NCI-H2081 treated with DMSO at 0.1 percent for 48 hours (cell line): ENCODE measurements at places on chromosomes 16 and 17.

DNA sequence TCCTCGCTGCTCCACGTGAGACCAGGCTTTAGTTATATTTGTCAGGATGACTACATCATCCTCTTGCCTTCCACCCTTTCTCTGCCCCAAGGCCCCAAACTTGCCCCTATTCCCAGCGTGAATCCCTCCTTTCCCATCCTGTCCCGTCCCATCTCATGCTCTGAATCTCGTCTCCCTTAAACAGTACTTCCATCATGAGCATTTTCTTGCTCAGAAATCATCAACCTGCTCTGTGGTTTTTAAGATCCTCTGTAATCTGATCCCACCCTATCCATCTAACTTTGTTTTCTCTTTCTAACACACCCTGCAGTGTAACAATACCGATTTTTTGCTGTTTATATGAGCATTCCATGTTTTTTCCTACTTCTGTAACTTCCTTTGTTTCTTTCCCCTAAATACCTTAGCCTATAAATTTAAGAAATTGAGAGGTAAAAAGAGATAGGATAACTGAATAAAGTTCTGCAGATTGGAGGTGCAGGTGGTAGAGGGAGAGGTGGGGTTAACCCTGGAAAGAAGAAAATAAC is 39.7 kb downstream of the MRTFB start:
- no peak for DNase-seq

DNA sequence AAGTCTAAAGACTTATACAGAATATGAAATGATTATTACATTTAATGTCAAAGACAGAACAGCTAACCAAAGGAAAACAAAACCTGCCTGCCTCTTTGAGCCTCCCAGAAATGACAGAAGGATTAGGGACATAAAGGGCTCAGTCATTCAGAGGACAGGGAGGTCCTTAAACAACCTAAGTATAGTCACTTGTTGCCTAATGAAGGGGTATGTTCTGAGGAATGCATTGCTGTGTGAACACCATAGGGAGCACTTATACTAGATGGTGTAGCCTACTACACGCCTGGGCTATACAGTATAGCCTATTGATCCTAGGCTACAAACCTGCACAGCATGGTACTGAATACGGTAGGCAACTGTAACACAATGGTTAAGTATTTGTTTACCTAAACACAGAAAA is 106.4 kb downstream of the PARN start:
- DNase-seq = no peak

DNA sequence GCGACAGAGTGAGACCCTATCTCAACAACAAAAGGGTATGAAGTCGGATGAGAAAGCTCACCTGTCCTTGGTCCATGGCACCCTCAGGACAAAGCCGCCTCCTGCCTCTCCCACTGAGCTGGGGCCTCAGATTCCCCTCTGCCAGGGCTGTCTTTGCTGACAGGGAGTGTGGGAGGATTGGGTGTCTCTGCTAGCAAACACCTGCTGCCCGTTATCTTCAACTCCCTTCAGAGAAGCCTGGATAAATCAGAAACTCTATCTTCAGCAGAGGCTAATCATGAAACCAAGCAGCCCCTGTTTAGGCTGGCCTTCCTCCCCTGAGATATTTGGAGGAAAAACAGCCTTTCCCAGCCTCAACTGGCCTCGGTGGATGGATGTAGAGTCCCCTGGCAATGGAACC is 36.3 kb upstream of the CDH1 start:
- DNase-seq = no peak

DNA sequence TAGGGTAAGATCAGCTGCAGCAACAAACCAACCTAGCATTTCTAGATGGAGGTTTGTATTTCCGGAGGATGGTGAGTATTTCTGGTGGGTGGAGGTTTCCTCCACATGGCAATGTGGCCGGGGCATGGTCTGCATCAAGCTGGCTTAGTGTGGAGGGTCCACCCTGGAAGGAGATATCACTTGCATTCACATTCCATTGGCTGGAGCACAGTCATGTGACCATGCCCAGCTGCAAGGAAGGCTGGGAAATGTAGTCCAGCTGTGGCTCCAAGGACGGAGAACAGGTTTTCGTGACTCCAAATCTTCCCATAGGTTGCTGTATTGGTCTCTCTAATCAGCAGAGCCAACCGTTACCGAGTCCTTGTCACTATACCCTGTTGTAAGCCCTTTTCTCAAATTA is 68.7 kb downstream of the RAI1 start:
- no peak for DNase-seq

DNA sequence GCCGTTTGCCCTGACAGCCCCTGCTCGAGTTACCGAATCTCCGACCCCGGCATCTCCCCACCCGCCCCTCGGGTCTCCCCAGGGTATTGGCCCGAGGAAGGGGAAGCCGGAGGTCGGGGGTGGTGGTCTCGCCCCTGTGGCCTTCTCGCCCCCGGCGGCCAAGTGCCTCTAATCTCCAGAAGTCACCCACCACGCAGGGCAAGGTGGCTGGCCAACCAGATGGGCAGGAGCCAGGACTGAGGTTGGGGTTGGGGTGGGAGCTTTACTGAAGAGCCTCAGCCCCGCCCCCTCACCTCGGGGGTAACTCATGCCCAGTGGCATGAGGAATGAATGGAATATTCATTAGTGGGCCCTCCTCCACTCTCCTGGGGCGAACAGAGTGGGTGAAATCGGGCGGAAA is 637 bp downstream of the DHRS11 start:
- no peak for DNase-seq

DNA sequence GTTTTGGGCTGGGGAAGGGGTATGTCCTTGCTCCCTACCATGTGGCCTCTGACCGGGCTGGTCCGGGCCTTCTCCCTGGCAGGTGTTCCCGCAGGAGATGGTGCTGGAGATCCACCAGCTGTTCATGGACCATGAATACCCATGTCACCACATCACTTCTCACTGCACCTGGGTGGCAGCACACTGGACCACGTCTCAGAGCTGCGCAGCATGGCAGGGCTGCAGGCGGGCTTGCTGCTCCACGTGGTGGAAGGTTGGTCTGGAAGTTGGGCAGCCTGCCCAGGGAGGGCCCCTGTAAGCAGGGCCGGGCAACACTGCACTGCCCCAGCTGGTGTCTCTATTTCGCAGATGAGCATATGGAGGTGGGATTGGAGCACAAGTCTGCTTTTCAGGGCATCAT is 169.5 kb upstream of the ZNF267 start:
- no peak for DNase-seq

DNA sequence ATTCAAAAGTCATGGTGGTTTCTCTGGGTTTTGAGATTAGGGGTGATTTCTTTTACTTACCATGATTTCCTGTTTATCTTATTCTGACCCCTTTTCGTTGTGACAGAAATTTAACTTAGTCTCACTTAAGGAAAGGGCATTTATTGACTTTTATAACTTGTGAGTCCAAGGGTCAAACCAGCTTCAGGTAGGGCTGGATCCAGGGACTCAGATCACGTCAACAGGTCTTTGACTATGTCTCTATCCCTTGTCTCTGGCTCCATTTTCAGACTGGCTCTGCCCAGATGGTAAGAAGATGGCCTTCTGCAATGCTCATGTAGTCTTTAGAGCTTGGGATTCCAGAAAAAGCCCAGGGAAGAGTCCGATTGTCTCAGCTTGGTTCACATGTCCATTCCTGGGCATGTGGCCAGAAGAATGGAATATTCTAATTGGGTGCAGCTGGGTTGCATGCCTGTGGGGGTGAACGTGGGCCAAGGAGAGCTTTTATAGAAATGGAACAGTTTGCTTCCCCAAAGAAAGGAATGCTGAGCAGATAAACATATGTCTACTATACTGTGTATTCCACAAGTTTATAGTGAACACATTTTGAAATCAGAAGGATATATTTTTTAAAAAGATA is 13.4 kb downstream of the USP43 start:
- no peak for DNase-seq

- no peak for DNase-seq
Measured at GRCh38 chr16:88306860-88307545, 75.8 kb upstream of the ZNF469 start.

DNA sequence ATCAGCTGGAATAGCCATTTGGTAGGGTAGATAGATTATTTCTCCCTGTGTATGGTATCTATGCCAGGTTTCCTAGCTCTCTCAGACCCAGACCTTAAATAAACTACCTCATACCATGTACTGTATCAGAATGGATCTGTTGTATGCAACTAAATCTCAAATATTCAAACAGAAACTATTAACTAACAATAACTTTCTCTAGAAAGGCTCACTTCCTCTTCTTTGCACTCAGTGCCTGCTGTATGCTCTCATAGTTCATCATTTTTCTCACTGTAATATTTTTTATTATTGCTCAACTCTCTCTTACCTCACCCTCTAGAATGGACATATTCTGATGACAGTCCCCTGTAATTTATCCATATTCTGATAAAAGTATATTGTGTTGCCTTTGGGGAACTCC is 182.4 kb downstream of the TOX3 start:
- no peak for DNase-seq

GRCh38 chr16:65429504-65430181 is 307.8 kb upstream of the CDH11 start:
- DNase-seq = no peak
